ENCODE measurements at places on chromosomes 3 and 15.

DNA sequence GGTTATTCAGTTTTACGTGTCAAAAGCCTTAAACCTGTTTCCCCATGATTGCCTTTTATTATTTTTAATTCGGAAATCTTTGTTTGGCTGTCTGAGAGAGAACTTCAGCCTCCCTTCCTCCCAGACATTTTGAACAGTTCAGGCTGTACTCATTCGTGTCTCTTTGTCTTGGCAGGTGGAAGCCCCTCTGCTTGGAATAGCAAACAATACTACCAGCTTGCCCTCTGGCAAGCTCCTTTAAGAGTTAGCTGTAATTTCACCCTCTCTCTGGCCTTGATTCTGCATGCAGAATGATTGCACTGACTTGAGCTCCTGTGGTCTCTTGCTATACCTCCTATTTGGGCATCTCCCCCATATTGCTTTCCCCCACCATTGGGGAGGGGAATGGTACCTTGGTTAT lies 11.7 kb downstream of the IGF1R start:
- DNase-seq, result no peak

DNA sequence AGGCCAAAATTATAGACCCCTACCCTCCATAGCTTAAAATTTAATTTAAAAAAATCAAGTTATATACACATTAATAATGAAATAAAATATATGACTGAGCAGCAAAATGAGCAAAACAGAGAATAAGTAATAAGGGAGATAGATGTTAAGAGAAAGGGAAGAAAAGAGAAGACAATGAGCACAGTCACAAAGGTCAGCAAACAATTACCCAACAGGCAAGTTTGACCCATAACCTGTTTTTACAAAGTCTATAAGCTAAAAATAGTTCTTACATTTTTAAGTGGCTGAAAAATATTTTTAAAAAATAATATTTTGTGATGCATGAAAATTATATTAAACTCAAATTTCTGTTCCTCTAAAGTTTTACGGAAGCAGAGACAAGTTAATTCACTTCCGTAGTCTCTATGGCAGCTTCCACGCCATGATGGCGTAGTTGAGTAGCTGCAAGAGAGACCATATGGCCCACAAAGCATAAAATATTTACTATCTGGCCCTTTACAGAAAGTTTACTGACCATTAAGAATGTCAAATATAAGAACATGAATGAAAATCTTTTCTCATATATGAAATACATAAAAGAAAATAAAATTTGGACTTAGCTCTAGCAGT lies 47.5 kb downstream of the ACAP2 start:
- no peak for DNase-seq

DNA sequence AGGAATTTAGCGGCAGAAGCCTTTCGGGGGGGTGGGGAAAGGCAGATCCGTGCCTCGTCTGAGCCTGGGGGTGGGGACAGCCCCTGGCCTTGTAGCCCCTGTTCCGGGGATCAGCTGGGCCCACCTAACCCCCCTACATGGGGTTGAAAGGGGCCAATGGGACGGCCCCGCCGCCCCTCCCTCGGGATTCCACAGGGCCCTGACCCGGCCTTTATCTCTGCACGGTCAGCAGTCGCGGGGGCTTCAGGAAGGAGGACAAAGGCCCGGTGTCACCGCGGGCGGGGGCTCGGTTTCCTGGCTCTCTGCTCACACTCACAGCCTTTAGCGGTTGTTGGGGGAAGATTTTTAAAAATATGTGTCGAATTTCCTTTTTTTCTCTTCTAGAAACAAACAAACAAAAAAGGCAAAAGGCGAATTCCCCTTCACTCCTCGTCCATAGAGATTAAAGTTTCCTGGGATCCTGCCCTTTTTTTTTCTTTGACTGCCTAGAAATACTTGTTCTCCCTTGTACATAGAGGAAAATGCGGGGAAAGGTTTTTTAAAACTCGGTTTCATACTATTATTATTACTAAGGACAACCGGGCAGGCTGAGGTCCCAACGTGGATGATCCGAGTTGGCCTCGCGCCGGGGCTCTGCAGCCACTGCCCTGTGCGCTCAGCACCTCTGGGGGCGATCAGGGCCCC lies 7.9 kb downstream of the FOXL2 start:
- no peak for DNase-seq

DNA sequence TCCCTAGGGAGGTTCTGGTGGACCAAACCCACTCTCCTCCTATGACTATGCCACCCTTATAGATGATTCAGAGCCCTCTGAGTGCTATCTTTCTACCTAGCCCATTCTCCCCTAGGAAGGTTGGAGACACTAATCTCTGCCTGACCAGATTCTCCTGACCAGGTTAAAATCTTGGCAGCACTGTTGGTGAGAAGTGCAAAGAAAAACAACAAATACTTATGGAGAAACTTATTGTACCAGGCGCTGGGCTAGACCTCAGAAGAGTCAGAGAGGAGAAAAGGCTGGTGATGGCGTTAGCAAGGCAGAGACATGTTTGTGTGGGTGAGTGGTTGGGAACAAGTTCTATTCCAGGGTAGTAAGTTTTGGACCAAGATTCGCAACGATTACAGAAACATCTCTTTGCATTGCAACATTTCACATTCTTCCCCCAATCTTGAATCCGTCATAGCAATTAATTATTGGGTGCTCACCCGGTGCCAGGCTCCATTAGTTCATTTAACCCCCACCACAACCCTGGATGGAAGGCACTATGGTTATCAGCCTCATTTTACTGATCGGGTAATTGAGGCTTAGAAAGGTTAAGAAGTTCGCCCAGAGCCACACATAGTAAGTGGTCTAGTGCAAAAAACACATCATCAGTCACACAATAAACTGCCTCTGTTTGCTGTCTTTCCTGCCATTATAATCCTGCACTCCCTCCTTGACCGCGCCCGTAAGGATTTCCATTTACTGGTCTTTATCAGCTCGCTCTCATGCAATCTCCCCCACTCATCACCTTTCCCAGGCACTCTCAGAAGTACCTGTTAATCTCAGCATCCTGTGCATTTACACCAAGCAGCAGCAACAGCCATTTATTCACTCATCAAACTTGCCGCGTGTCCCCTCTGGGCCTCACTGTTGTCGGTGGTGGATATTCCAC lies 655 bp upstream of the TSPAN3 start:
- DNase-seq, result no peak

- no peak for DNase-seq
These were observed 25.9 kb downstream of the SHISA5 start for GRCh38 chr3:48477959-48478520.
